Tracheal epithelial cell (primary cell): ENCODE measurements at places on chromosomes 6 and 20. TPM values are rescaled to one million over a fixed set of nuclear protein-coding genes. Genes with fewer than 3 reads are reported as not detected.

Gene HLA-E
- 168 and 253 TPM in 2 replicates for total RNA-seq

Gene HTR1B
- total RNA-seq: 0.24 TPM in 1 of 2 replicates, not detected in the other

Gene HMGCLL1
- 0.48 TPM in 1 of 2 replicates, not detected in the other for total RNA-seq

Gene BEND6
- under 0.01 and 1.2 TPM in 2 replicates for total RNA-seq
